Activated T-helper 1 cell treated with anti-CD3 and anti-CD28 coated beads, Interleukin-2, amount 50 U/mL, for 16 hours (primary cell): ENCODE measurements at places on chromosomes 4 and X.

DNA sequence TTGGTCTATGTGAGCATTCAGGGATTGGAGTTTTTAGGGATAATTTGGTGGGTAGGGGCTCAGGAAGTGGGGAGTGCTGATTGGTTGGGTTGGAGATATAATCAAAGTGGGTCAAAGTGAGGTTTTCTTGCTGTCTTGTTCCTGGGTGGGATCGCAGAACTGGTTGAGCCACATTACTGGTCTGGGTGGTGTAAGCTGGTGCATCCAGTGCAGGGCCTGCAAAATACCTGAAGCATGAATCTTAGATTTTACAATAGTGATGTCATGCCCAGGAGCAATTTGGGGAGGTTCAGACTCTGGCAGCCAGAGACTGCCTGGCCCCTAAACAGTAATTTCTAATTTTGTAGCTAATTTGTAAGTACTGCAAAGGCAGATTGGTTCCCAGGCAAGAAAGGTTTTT lies 665.6 kb upstream of the PRKX start:
- no peak for DNase-seq

- DNase-seq = no peak
Measured at GRCh38 chr4:70868778-70869177, 29.1 kb upstream of the GRSF1 start.

GRCh38 chr4:4770610-4771009 lies 88.9 kb upstream of the MSX1 start:
- no peak for DNase-seq

DNA sequence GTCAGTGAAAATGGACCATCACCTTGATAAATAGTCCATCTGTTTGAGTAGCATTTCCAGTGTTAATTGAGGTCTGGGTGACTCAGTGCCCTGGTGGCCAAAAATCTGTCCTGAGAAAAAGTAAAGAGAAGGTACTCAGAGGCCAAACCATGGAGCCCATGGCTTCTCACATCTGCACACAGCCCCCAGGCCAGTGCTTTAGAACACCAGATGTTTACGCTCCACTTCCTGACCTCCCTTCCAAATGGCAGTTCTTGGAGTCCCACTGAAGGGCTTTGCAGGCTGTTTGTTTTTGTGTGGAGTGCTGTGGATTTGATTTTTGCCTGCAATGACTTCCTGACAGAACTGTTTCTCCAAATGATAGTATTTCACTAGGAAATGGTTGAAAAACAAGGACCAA lies 60.2 kb upstream of the GPC4 start:
- DNase-seq = no peak

- DNase-seq = no peak
Measured at GRCh38 chr4:101306225-101306624, 41.1 kb downstream of the PPP3CA start.

GRCh38 chrX:17377091-17377717 lies 2.2 kb downstream of the NHS start:
- DNase-seq = no peak

- no peak for DNase-seq
Measured at GRCh38 chr4:20281453-20281852, 29.7 kb downstream of the SLIT2 start.

GRCh38 chr4:130293692-130294091 lies 1197.7 kb downstream of the C4orf33 start:
- DNase-seq = no peak

- no peak for DNase-seq
Measured at GRCh38 chr4:26786916-26787315, 73.7 kb upstream of the STIM2 start.

- DNase-seq = no peak
Measured at GRCh38 chr4:41164405-41164804, 49.9 kb downstream of the APBB2 start.

DNA sequence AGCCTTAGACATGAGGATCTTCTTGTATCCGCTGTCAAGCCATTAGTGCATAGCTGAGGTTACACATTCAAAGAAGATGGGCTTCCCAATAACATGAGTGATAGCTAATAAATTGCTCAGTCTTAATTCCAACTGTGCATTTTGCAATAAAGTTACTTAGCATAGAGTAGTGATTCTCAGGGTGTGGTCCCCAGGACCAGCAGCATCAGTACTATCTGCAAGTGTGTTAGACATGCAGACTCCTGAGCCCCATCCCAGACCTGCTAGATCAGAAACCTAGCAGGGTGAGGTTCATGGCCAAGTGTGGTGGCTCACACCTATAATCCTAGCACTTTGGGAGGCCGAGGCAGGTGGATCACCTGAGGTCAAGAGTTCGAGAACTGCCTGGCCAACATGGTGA lies 20.1 kb downstream of the ATP10D start:
- DNase-seq = no peak

DNA sequence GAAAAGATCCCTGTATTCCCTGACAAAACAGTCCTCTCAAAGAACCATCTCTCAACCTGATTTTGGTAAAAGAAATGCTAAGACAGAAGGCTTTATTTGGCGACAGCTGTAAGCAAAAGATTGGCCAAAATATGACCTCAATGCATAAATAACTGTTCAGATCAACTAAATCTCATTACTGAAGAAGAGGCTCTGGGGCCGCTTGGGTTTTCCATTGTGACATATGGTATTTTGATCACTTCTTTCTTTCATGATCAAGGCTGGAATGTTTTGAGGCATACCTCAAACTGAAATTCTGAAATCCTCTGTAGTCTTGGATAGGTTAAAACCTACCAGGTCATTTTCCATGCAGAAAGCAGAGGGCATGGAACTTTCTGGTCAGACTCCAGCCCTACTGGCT lies 106.3 kb downstream of the C4orf51 start:
- DNase-seq = no peak

DNA sequence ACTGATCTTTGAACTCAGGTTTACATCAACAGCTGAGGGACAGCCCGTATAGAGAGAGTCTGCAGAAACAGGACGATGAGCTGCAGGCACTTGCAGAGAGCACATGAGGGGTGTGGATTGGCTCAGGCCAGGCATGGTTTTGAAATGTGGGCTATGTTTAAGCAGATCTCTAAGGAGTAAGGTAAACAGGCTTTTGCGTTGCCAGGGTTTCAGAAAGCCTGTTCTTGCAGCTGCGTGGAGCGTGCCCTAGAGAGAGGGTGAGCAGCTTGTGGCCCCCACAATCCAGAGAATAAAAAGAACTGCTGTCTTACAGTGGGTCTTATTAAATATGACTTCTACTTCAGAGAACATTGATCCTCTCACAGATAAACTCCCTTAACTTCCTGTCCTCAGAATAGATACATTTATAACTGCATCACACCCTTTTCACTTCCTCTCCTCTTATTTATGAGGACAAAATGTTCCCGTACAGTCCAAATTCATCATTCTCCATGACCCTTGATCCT lies 64.1 kb downstream of the TMA16 start:
- no peak for DNase-seq

GRCh38 chr4:48780865-48781214 lies 761 bp upstream of the FRYL start:
- DNase-seq = no peak

GRCh38 chr4:150801833-150802232 lies 213.3 kb downstream of the LRBA start:
- no peak for DNase-seq

- DNase-seq = no peak
Measured at GRCh38 chr4:170110285-170110672, 20.5 kb upstream of the AADAT start.

DNA sequence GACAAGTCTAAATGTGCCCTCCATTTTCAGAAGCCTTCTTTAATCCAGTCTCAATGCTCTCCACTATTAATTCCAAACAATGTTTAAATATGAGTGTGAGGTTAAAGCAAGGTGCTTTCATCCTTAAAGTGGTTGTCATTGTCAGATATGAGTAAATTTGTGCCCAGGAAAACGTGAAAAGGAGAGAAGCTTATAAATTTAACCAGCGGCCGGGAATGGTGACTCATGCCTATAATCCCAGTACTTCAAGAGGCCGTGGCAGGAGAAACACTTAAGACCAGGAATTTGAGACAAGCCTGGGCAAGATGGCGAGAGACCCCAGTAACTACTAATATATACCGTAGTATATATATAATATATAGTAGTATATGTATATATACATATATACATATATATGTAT lies 270.0 kb downstream of the ARHGAP24 start:
- no peak for DNase-seq

GRCh38 chrX:107154787-107155620 lies 36.4 kb upstream of the RBM41 start:
- DNase-seq = no peak

DNA sequence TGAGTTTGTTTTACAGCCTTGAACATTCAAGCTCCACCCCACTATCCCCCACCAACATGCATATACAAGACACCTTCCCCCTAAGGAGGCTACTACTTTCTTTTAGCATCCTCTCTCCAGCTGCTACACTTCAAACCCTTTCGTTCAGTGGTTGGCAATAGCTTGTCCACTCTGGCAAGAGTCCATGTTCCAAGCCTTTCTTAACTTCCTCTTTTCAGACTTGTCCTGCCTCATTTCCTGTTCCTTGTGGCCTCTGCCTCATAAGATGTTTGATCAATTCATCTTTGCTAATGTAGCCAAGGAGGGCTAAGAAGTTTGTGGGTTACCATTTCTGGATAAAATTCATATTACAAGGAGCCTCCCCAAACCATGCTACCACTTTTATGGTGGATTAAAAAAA lies 20.8 kb upstream of the ZCCHC12 start:
- no peak for DNase-seq

- DNase-seq = no peak
Measured at GRCh38 chrX:20224814-20225487, 41.8 kb downstream of the RPS6KA3 start.

- no peak for DNase-seq
Measured at GRCh38 chrX:96204928-96205327, 479.7 kb upstream of the DIAPH2 start.

GRCh38 chr4:140046543-140046942 lies 107.4 kb downstream of the MAML3 start:
- no peak for DNase-seq

DNA sequence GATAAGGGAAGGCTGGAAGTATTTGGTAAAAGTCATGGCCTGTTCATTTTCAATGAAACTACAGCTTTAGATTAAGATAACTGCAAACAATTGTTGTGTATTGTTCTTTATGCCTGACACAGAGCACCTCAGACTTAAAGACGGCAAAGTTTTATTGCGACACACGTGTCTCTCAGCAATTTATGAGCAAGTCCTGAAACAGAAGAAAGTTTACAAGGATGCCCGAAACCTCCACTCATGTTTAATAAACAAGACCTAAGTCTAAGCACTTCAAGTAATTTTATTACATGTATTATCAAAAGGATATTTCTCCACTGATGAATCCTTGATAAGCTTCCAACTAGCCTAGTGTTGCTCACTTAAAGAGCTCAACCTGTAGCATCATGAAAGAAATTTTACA lies 51.0 kb downstream of the DHX15 start:
- no peak for DNase-seq

DNA sequence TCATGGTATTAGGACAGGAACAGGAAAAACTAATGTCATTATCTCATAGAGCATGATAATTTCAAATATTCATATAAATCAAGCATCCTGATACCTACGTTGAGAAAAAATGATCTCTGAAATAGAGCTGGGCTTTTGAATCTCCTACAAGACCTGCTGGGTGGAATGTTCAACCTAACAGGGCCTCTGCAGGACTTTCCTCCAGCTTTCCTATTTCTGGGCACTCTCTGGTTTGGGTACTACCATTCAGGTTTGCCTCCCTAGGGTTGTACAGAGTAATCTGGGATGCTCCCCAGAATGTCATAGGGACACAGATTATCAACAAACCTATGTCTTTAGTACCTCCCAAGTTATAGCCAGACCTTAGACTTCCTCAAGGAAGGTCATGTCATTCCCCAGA lies 108.9 kb downstream of the CDS1 start:
- no peak for DNase-seq

DNA sequence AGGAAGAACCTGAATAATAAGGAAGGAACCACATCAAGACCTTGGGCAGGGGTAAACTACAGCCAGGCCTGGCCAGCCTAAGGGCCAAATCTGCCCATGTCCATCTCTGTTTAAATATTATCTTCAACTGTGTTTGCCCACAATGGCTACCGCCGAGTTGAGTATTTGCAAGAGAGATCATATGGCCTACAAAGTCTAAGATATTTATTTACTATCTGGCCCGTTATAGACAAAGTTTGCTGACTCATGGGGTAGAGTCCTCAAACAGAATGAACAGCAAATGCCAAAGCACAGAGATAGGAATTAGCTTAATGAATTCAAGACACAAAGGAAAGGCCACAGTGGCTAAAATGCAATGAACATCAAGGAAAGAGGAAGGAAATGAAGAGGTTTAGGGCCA lies 44.8 kb downstream of the RPS6KA3 start:
- DNase-seq = no peak

- no peak for DNase-seq
Measured at GRCh38 chr4:145929415-145930178, 9.0 kb downstream of the ZNF827 start.

DNA sequence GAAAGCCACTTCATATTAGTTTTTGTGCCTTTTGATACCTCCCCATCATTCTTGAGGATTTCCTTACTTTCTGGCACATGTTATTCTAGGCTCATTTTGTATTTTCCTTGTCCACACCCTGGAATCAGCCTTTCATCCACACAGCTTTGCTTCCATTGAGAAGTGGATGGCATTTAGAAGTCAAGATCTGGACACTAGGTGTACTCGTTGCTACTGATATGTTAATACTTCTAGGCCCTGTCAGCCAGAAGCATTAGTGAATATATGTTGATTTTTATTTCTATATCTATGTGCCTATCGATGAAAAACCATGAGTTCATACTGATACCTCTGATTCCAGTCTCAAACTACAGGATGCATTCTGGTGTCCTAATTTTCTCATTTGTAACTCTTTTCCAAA lies 73.2 kb downstream of the ARHGAP24 start:
- no peak for DNase-seq

- no peak for DNase-seq
Measured at GRCh38 chr4:156132196-156132595, 178.5 kb upstream of the CTSO start.

GRCh38 chr4:108263057-108263456 lies 94.3 kb upstream of the LEF1 start:
- no peak for DNase-seq

- peak; percentile 22 for DNase-seq
Measured at GRCh38 chr4:7828011-7828720, 111.5 kb downstream of the AFAP1 start.
